ENCODE measurements at places on chromosomes 5 and 9.

- no peak for DNase-seq
These were observed 199.9 kb downstream of the PCSK5 start for GRCh38 chr9:76090330-76090729.

DNA sequence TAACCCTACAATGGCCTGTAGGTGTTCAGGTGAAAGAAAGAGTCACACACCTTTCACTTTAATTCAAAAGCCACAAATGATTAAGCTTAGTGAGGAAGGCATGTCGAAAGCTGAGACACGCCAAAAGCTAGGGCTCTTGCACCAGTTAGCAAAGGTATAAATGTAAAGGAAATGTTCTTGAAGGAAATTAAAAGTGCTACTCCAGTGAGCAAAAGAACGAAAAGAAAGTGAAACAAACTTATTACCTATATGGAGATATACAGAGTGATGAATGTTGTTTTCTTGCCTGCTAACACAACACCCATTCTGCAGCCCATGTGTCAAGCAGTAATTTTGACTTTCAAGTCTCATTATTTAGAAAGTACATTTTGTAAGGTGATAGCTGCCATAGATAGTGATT, 254.2 kb upstream of the SLC24A2 start:
- no peak for DNase-seq

DNA sequence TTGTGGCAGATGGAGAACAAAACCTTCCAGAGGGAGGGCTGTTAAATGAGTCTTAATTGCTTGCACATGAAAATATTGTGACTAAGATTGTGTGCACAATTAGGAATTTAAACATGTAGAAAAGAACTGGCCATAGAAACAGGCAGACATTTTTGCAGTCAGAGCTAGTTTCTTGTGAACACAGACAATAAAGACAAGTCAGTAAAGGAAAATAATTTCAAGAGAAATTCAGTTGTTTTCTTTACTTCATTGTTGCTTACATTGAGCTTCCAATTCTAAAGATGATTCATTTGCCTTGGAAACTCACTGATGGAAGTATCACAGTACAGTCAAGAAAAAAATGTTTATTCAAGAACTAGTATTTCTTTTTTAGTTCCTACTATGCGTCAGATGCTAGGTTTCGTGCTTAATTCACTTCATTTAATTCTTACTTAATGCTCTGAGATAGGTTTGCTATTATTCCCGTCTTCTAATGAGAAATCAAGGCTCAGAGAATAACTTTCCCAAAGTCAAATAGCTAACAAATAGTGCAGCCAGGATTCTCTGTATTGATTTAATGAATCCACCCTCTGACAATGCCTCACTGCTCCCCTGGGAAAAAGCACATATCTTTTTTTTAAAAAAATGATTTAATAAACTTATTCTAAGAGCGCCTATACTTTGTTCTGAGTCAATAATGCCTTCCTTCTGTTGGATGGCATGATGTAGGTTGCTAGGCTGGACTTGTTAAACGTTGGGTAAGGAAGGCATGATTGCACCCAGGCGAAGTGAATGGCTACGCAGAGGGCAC, 581.4 kb downstream of the RAB3C start:
- DNase-seq = no peak

- no peak for DNase-seq
These were observed 138.7 kb downstream of the ZNF354C start for GRCh38 chr5:179198825-179199224.

GRCh38 chr9:77885104-77885672, 146.4 kb downstream of the GNAQ start:
- DNase-seq = no peak

DNA sequence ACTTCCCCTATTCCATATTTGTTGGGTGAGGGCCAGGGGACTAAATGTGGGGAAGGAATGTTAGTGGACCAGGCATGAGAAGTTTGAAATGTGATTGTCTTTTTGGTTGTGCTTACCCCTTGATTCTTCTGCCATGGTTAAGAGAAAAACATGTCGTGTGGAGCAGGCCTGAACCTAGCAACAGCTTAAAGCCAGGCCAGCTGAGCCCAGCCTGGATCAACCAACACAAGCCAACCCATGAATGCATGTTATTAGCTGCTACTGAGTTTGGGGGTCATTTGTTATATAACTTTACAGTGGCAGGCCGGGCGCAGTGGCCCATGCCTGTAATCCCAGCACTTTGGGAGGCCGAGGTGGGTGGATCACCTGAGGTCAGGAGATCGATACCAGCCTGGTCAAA, 52.4 kb upstream of the TRIO start:
- no peak for DNase-seq

DNA sequence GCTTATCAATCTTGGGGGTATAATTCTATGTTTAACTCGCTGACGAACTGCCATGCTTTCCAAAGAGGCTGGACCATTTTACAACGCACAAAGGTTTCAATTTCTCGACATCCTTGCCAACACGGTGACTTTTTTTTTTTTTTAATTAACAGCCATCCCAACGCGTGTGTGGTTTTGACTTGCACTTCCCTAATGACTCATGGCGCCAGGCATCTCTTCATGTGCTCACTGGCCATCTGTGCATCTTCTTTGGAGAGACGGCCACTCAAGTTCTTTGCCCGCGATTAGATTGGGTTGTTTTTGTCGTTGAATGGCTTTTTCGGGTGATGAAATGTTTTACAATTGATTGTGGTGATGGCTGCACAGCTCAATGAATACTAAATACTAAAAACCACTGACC, 12.5 kb upstream of the CARD9 start:
- no peak for DNase-seq

- DNase-seq = no peak
These were observed 11.3 kb downstream of the KLF9 start for GRCh38 chr9:70403166-70403565.

- DNase-seq = peak; percentile 17
These were observed 124.8 kb downstream of the RANBP17 start for GRCh38 chr5:170986598-170986997.

GRCh38 chr5:172002840-172003512, 3.5 kb downstream of the FBXW11 start:
- no peak for DNase-seq

DNA sequence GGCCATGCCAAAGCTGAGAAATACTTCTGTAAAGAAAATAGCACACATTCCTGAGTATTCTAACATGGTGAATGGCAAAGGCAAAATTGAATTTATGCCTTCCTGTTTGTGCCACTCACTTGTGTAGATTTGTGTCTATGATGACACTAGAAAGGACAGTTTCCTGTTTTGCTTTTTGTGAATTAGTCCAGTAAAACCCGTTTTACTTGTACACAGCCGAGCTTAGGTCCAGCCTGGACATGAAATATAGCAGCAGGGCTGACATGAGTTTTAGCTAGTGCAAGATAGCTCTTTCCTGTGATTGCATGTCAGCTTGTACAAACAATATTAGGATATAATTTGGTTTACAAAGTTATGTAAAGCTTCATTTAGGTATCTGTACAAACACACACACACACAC, 1891.7 kb upstream of the WWC1 start:
- DNase-seq = no peak

- DNase-seq = peak; percentile 43
These were observed 92.7 kb downstream of the SV2C start for GRCh38 chr5:76175821-76176403.

- DNase-seq = peak; percentile 61
These were observed 16.9 kb upstream of the ZNF366 start for GRCh38 chr5:72523960-72524582.

DNA sequence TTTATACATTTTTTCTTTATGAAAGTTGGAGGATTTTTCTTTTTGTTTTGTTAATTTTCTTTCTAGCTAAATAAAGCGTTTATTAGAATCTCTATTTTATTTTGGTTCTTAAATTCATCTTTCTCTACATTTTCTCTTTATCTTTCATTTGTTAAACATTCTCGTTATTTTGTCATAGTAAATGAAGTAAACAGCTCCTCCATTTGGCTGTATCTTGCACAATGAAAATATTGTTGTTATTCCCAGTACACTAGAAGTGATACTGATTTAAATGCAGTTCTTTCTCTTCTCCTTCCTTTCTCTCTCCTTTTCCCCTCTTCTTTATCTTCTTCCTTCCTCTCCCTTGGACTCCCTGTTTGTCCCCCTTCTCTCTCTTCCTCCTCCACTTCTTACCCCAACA, 88.8 kb downstream of the FER start:
- no peak for DNase-seq

DNA sequence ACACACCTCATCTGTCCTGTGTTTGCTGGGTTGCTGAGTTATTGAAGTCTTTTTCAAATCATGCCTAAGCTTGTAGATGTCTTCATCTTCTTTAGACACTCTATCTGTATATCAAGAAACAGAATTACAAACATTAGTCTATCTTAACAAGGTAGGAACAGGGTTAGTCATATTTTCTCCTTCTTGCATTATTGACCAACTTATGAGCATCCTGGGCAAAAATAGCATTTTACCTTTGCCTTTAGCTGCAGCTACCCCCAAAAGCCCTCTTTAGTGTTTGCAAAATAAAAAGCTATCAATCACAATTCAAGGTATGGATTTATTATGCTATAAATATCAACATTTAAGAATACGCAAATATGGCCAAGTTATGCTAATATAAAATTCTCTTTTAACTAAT, 3.4 kb downstream of the PLK2 start:
- no peak for DNase-seq

DNA sequence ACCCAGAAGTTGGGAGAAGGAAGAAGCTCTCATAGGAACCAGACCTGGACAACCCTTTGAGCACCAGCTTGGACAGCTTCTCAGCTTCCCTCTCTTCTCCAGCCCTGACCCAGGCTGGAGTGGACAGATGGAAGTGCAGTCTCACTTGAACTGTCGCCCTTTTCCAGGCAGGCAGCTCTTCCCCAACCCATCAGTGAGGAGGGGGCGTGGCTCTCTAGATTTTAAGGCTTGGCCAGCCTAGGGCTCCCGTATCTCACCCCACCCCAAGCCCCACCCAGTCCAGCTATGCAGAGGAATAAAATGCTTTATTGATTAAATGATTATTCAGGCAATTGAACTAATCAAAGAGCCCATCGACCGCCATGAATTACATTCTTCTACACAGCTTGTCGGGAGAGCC, 2.2 kb downstream of the PAX5 start:
- DNase-seq = no peak

- no peak for DNase-seq
These were observed 243.0 kb upstream of the WWC1 start for GRCh38 chr5:168048486-168048885.

DNA sequence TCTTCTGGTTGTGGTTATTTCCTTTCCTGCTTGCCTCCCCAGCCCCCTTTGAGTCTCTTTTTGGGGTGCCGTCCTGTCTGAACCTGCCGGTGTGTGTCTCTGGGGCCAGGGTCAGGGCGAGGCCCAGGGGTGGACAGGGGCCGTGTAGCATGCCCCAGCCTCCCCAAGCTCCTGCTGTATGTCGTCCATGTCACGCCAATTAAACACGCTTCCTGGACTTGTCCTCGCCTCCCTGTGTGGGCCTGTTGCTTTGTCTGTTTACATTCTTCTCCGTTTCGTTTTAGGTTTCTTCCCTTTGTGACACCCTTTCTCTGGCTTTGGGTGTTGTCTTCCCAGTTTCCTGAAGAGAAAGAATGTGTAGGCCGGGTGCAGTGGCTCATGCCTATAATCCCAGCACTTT, 28.5 kb upstream of the HMCN2 start:
- no peak for DNase-seq

GRCh38 chr9:111872886-111873285, 23.7 kb upstream of the UGCG start:
- DNase-seq = peak; percentile 10

- no peak for DNase-seq
These were observed at the start of gene PCDHGC4 for GRCh38 chr5:141484641-141485311. Gene PCDHGC4 (plus strand): TSS chr5:141485030. CDS start chr5:141485174, 144 bp downstream.

DNA sequence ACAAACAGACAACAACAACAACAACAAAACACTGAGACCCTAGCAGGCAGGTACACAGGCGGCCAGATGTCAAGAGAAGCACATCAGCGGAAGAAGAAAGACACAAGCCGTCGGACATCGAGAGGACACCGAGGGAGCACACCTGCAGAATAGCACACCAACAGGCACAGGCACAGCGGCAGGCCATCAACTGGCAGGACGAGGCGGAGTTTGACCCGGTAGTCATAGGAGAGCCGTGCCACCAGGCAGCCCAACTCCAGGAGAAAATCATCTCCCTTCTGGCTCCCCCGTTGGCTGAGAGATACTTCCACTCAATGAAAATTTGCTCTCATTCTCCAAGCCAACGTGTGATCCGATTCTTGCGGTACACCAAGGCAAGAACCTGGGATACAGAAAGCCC, 352.1 kb upstream of the IZUMO3 start:
- DNase-seq = no peak

DNA sequence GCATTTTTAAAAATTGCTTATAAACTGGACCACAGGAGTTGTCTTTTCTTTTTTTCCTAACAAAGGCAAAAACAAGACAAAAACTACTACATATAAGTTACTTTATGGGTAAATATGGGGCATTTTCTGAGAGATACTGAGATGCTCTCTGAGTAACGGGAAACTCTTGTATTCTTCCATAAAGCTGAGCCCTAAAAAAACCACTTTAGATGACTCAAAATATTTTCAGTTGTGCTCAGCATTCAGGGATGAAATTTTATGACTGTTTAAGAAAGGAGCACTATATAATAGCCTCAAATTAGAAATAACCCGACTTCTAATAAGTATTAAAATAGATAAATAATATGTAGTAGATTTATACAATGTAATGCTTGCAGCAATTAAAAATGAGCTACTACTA, 644.5 kb downstream of the KCTD16 start:
- DNase-seq = no peak

- DNase-seq = peak; percentile 99
These were observed at the start of the genes BAG1 and CHMP5 for GRCh38 chr9:33264473-33265177. Gene BAG1 (minus strand): TSS chr9:33264708. Gene CHMP5 (plus strand): TSS chr9:33265049. CDS start chr9:33265079, 30 bp downstream.

- DNase-seq = no peak
These were observed 68.2 kb upstream of the NR4A3 start for GRCh38 chr9:99753436-99753835.

- peak; percentile 18 for DNase-seq
These were observed 32.6 kb upstream of the ANXA1 start for GRCh38 chr9:73118898-73119554.

GRCh38 chr5:124698770-124699169, 47.7 kb downstream of the ZNF608 start:
- DNase-seq = no peak

- DNase-seq = no peak
These were observed 3.4 kb downstream of the NOTCH1 start for GRCh38 chr9:136542241-136543040.

GRCh38 chr5:63919763-63920478, 42.3 kb downstream of the HTR1A start:
- no peak for DNase-seq

DNA sequence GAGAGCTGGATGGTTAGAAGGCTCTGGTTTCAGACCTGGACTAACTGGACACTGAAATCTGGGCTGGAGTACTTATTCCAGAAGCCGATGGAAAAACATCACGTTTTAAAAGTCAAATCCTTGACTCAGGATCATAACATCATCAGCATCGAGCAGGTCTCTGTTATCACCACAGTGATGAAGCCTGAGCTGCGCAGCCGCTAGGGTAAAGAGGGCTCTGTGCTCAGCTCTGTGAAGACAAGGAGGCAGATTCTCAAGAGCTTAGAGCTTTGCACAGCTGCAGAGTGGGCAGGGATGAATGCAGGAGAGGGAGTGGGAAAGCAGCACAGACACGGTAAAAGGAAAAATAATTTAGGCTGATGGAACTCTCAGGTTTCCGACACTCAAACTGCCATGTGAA, 208.8 kb upstream of the TAS2R1 start:
- DNase-seq = no peak

- DNase-seq = no peak
These were observed 11.5 kb upstream of the F2RL1 start for GRCh38 chr5:76807296-76807695.

Measured in erythroblast (primary cell).